ENCODE measurements at places on chromosomes 11 and 22. TPM values are rescaled to one million over a fixed set of nuclear protein-coding genes. Genes with fewer than 3 reads are reported as not detected.

- no peak for DNase-seq
These were observed 345.4 kb upstream of the KIRREL3 start for GRCh38 chr11:127345819-127346459.

Gene DTX4
- 43.0 TPM for polyA plus RNA-seq

Gene TTC28
- polyA plus RNA-seq: 26.0 TPM

- no peak for DNase-seq
These were observed 118.8 kb downstream of the ATM start for GRCh38 chr11:108341654-108342053.

GRCh38 chr22:30763815-30764673, 69.4 kb downstream of the OSBP2 start:
- DNase-seq: peak; percentile 56

DNA sequence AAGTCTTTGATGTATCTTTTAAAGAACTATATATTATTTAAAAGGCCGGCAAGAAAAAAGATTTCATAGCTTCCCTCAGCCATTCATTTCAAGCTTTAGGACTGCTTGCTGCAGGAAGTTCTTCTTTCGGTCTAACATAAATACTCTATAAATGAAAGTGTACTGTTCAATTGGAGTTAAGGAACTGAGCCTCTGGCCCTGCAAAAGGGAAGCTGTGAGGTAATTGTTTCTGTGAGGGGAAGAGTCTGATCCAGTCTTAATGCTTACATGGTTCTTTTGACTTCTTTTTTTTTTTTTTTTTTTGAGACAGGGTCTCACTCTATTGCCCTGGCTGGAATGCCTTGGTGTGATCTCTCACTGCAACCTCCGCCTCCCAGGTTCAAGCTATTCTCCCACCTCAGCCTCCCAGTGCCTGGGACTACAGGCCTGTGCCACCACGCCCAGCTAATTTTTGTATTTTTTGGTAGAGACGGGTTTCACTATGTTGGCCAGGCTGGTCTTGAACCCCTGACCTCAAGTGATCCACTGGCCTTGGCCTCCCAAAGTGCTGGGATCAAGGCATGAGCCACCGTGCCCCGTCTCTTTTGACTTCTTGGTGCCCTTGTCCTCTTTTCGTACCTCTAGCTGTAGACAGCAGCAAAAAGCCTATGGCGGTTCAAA, 4.7 kb upstream of the TRIM29 start:
- no peak for DNase-seq

Gene CDCA5
- 18.0 TPM for polyA plus RNA-seq

- DNase-seq: no peak
These were observed 17.6 kb downstream of the KCNC1 start for GRCh38 chr11:17752144-17752543.

DNA sequence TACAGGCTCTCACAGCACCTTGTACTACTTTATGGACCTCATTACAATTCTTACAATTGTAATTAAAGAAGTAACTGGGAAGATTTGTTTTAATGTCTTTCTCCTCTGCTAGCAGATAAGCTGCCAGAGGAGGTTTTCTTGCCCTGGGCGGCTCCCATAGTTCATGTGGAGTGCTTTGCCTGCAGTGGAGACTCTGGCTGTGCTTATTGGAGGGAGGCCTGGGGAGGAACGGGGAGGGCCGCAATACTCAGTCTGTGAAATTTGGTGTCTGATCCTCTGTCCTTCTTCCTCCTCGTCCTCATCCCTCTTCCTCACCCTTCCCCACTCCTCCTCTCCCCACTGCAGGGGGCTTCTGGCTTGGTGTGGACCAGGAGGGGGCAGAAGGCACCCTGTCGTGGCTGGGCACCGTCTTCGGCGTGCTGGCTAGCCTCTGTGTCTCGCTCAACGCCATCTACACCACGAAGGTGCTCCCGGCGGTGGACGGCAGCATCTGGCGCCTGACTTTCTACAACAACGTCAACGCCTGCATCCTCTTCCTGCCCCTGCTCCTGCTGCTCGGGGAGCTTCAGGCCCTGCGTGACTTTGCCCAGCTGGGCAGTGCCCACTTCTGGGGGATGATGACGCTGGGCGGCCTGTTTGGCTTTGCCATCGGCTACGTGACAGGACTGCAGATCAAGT, 5.6 kb downstream of the SLC35C1 start:
- DNase-seq: no peak

Measured in right renal cortex interstitium (tissue), 3 donors.